ENCODE measurements at places on chromosomes 1 and 21. TPM values are rescaled to one million over a fixed set of nuclear protein-coding genes. Genes with fewer than 3 reads are reported as not detected.

ACOT7 gene
- polyA plus RNA-seq: 105 TPM

LMX1A gene
- polyA plus RNA-seq: not detected

CDC20 gene
- 130 TPM for polyA plus RNA-seq

SELL gene
- polyA plus RNA-seq: 0.68 TPM

ACTL8 gene
- polyA plus RNA-seq: not detected

WNT3A gene
- polyA plus RNA-seq: not detected

CACNA1S gene
- not detected for polyA plus RNA-seq

CLCA4 gene
- not detected for polyA plus RNA-seq

CFHR2 gene
- polyA plus RNA-seq: not detected

MAST2 gene
- 27.4 TPM for polyA plus RNA-seq

ADORA1 gene
- 0.15 TPM for polyA plus RNA-seq

ANKRD65 gene
- polyA plus RNA-seq: 0.15 TPM

TFF1 gene
- polyA plus RNA-seq: not detected

PLEKHN1 gene
- 0.29 TPM for polyA plus RNA-seq

UTS2 gene
- not detected for polyA plus RNA-seq

PTCH2 gene
- 2.6 TPM for polyA plus RNA-seq

PCSK9 gene
- 0.32 TPM for polyA plus RNA-seq

Data from endothelial cell of umbilical vein (primary cell).